ENCODE measurements at places on chromosomes 7 and 10. TPM values are rescaled to one million over a fixed set of nuclear protein-coding genes. Genes with fewer than 3 reads are reported as not detected.

DLX5 gene
- polyA plus RNA-seq: not detected

TAS2R5 gene
- 1.3 TPM for polyA plus RNA-seq

NPC1L1 gene
- polyA plus RNA-seq: 0.10 TPM

HABP2 gene
- polyA plus RNA-seq: not detected

EN2 gene
- polyA plus RNA-seq: not detected

THNSL1 gene
- polyA plus RNA-seq: 0.62 TPM

CTTNBP2 gene
- 0.04 TPM for polyA plus RNA-seq

DNA sequence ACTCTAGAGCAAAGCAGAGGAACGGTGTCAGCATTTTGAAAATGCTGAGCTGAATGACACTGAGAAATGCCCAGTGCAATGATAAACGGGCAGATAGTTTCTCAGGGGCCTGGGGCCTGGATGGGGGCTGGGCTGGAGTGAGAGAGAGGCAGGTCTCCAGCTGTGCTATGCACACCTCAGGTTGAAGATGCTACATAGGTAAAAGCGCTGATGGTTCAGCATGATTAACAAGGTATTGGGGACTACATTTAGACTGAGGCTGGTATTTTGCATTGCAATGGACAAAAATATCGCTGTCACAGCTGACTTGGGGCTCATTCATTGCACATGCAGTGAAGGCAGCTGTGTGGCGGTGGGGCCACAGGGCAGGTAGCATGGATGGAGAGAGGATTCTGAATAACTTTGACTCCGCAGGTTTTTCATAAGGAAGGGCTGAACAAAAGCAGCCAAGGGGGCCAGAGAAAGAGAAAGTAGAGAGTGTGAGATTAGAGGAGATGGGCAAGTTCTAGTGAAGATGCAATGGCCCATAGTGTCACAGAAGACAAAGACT lies 290.8 kb upstream of the ZNF32 start:
- no peak for DNase-seq

- DNase-seq: no peak
Measured at GRCh38 chr7:143492799-143493739, 15.4 kb downstream of the TAS2R41 start.

GRCh38 chr7:128105228-128106022 lies 74.2 kb upstream of the LRRC4 start:
- no peak for DNase-seq

DNA sequence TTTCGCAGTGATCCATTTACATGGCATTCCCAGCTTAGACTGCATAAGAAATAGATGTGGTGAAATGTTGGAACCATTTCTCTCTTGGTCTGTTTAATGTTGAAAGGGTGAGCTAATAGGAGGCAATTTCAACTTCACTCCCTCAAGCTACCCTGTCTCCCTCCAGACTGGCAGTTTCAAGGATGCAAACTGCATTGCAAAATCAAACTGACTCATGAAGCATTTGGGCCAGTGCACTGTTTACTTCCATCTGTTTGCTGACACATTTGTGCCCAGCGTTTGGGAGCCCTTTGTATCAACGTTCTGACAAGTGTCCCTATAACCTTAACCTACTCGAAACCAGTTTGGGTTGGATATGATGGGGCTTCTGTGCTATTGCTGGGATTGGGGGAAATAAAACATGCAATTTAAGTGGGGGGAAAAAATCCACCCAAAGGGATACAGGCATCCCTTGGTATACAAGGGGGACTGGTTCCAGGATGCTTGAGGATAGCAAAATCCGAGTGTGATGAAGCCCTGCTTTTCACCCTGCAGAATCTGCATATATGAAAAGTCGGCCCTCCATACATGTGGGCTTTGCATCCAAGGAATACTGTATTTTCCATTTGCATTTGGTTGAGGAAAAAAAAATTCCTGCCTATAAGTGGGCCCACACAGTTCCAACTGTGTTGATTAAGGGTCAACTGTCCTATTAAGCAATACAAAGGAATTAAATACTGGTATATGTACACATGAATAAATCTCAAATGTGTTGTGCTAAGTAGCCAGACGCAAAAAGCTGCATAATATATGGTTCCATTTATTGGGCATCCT lies 15.6 kb downstream of the RHEB start:
- DNase-seq: no peak

GRCh38 chr7:148916186-148916585 lies 32.1 kb upstream of the EZH2 start:
- DNase-seq: no peak

DNA sequence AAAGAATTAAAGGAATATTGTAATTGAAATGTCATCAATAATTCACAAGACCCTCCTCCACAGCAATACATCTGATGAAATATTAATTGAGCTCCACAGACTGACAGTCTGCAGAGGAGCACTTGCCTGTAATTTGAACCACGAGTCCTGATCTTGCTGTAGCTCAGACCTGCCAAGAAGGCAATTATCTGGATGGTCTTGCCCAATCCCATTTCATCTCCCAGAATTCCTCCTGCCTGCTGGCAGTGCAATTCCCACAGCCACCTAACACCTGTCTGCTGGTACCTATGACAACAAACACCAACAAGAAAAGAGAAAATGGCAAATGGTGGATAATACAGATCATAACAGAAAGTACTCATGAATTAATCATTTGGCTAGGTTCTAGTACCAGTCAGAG lies 38.5 kb downstream of the ERCC6 start:
- no peak for DNase-seq

GRCh38 chr7:112987171-112987570 lies 99.5 kb downstream of the GPR85 start:
- no peak for DNase-seq

DNA sequence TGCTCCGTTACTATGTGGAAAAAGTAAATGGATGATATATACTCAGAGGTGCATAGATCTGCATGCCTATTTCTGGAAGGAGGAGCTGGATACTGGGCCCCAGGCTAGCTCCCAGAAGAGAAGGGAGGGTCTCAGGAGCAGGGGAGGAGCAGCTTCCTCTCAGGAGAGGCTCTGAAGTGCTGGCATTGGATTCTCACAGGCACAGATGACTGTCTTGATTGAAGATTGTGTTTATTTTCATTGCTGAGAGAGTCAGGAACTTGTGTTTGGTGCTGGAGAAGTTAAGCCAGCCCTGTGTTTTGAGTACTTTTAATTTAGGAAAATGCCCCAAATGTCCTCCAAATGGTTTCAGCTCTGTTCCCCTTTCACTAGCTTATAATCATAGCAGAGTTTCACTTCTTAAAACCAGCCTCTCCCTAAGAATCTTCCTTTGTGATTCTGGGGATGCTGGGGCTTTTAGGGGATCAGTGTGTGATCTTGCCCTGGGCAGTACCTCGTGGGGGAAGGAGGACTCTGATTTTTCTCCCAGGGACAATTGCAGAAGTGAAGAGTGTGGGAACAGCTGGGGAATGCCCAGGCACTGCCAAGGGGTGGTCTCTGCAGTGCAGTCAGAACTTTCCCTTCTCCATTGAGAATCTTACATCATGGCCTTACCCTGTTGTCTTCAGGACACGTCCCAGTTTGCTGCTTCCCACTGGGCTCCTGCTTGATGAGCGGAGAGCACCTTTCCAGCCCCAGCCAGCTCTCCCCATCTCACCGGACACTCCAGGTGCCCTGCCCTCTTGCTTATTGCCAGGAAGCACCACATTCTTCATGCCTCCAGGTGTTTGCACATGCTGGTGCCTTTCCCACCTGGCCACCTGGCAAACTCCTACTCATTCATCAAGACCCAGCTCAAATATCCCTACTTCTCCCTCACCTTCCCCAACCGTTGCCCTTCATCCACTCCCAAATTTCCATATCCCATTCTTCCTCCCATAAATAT lies 102.8 kb downstream of the ARHGAP22 start:
- DNase-seq: no peak

GRCh38 chr10:49649294-49649693 lies 30.2 kb upstream of the C10orf53 start:
- DNase-seq: no peak

DNA sequence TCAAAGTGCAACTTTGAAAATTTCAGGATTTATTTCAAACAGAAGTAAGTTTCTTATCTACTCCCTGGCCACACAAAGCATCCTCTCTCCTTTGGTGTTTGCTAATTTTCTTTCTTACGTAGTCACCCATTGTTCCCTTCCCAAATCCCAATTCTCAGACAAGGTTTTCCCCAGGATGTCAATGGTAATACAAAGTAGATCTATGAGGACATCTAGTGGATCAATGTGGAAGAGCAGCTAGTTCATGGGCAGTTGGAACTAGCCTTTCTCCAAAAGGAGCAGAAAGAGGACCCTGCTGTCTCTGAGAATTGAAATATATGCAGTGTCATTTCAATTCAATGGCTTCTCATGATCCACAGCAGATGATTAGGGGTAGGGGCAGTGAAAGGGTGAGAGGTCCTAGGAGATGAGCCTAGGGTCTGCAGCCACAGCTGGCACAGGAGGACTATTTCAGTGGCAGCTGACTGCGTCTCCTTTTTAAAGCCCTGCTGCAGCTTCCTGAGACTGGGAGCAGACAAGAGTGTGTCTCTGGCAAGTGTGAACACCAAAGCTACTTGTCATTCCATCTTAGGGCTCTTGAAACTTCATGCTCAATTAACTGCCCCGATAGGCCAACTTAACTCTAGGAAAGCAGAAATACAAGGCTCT lies 632.6 kb downstream of the KCNMA1 start:
- DNase-seq: peak; percentile 21

DNA sequence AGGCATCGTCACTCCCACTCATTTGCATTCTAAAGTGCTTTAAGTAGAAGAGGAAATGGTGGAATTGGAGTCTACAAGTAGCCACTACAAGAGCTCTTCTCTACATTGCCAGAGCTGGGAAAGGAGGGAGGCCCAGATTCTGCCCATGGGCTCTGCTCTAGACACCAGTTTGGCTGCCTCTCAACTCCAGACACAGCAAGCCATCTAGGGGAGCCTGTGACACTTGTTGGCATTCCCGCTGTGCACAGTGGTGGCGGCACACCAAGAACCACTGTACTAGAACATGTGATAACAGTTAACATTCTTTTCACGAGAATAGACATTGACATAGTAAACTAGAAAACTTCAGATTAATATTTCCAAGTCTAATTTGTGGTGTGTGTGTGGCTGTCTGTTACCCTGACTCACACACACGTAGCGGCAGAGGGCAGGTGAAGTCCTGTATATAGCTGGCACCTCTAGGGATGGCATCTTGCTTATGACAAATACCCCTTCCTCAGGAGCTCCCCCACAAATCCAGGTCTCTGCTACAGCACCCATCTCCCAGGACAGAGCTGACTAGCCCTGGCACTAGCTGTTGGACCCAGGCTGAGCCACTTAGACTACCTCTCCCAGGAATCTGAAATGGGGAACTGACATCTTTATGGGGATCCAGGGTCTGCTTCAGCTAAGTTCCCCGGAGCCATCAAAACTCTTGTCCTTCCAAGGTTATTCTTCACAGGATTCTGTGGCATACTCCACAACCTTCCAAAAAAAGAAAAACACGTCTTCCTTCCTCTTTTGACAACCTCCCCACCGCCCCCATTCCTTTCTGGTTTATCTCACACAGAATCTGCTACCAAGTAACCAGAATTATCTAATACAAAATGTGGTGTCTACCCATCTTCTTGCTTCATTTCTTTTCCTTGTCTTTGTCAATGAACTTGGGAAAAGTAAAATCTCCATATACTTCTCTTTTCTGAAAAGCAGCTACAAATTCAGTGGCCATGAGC lies 54.7 kb upstream of the MRLN start:
- DNase-seq: no peak

DNA sequence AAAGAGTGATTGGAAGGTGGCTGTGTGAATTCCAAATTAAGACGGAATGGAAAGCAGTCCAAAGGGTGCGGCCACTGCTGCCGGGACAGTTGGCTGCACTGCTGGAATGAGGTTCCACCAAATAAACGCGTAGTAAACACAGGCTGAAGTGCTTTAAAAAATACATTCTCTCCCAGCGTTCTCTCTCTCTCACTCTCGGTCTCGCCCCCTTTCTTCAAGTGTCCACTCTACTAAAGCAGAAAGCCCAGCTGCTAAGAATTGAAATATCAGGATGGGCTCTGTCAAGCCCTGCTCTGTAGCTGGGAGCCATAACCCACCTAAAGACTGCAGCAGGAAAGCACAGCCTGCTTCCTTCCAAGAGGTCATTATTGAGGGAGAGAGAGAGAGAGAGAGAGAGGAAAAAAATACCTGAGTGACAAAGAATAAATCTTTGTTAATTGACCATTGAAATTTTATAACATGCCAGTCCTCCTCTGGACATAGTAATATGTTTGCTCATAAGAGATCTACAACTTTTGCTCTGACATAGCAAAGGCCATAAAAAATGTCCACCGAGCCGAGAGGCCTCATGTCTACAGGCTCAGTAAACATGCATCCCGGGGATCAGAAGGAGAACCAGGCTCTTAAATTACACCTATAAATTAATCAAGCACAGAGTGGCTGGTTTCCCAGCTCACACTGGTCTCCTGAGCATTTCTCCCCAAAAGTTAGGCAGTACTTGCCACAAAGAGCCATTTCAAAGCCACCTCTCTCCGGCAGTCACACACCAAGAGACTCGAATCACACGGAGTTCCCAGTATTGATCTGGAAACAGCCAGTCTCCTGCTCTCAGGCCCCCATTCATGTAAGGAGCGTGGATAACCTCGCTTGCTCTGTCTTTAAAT lies 72.8 kb downstream of the FGFR2 start:
- no peak for DNase-seq

GRCh38 chr7:79199961-79200360 lies 253.5 kb downstream of the MAGI2 start:
- no peak for DNase-seq

DNA sequence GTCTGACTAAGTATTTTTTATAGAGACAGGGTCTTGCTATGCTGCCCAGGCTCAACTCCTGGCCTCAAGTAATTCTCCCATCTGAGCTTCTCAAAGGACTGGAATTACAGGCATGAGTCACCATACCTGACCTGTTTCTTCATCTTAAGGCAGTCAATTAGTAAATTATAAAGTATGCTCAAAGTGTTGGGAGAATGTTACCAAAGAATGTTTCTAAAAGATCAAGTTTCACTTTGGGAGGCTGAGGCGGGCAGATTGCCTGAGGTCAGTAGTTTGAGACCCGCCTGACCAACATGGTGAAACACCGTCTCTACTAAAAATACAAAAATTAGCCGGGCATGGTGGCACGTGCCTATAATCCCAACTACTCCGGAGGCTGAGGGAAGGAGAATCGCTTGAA lies 117.0 kb downstream of the ALOX5 start:
- DNase-seq: no peak

- no peak for DNase-seq
Measured at GRCh38 chr7:24604630-24605029, 31.4 kb downstream of the PALS2 start.

All from B cell (primary cell).